ENCODE measurements at places on chromosomes 16 and 17.

DNA sequence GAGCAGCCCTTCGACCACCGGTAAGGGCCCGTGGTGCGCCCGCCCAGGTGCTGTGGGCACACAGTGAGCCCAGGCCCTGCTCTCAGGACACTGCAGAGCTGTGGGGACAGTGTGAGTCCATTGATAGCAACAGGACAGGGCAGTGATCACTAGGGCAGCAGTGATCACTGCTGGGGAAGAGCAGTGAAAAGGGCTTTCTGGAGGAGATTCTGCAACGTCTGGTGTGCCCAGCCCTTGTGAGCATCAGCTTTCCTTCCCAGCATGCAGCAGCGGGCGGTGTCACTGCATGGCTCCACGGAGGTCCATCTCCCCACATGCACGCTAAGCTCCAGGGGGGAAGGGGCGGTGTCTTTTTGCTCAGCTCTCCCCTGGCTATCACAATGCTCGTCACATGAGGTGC, 32.1 kb downstream of the MAP1LC3B start:
- DNase-seq = no peak

DNA sequence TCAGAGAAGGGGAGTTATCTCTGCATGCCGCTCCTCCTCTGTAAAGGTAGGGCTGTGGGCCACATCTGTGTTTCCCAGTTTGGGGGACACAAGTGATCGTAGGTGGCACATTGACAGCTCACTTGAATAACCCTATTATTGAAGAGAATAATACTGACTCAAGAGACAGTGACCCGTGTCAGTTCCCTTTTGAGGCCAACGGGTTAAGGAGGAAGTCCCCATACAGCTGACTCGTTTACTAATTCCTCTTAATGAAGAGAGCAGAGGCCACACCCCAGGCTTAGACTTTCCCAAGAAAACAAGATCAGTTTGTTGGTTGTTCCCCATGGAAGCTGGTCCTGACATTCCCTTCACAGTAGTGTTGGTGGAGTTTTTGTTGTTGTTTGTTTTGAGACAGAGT, 33.0 kb downstream of the IL4R start:
- DNase-seq = no peak

DNA sequence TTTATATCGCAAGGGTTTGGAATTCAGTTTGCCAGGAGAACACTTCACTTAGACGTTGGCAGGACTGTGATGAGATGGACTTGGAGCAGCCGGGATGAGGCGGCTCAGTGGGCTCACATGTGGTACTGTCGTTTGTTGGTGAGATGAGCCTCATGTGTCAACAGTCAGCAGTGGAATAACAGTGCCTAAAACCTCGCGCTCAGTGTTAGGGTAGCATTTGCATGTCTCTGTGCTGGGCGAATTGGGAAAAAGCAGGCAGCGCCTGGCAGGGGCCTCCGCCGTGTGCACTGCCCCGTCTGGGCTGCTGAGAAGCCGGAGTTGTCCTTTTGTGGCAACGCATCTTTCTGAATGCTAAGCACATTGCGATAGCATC, 49.7 kb downstream of the CRISPLD2 start:
- DNase-seq = no peak

- no peak for DNase-seq
Measured at GRCh38 chr17:3511852-3512504, 36.2 kb downstream of the ASPA start.

- DNase-seq = no peak
Measured at GRCh38 chr17:5138616-5139457, 23.0 kb downstream of the USP6 start.

- no peak for DNase-seq
Measured at GRCh38 chr16:72995151-72995881, 52.6 kb downstream of the ZFHX3 start.

GRCh38 chr16:9965079-9965478, 217.1 kb downstream of the GRIN2A start:
- no peak for DNase-seq

- DNase-seq = no peak
Measured at GRCh38 chr17:76992891-76993290, 124.7 kb downstream of the MGAT5B start.

- no peak for DNase-seq
Measured at GRCh38 chr17:7330638-7331015, 1.5 kb upstream of the NEURL4 start.

DNA sequence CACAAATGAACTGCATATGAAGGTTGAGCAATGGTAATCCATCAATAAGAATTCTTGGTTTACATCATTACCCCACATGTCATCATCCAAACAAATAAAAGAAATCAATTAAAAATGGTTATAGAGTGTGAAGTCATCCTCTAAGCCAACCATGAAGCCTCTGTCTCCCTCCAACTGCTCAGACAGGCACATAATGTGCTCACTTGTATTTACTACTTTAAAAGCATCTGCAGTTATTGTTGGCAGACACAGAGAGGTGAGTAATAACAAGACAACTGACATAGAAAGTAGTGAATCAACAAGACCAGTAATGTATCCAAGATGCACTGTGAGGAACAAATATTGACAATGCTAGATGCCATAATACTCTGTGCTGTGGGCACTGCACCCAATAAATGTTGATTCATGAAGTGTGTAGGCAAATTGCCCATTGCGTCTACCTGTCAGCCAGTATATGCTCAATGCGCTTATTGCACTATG, 20.0 kb downstream of the ADAMTS18 start:
- DNase-seq = no peak

DNA sequence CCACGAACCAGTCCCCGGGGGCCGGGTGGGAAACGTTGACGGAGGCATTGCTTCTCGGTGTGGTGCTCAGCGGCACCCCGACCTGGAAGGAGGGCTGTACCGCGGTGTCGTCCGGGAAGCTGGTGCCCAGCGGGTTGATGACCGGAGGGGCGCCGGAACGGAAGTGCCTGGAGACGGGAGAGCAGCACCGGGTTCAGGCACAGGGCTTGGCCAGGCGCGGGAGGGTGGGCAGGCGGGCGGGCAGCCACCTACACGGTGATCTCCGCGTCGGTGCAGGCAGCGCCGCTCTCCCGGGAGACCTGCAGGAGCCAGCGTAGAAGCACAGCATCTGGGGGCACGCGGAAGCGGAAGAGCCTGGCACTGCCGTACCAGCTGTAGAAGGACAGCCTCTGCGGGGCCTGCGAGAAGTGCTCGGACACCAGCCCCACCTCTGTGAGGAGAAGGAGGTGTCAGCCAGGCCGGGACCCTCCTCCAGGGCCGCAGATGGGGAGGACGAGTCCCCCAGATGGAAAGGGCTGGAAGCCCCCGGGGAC, 4.3 kb downstream of the PGAP6 start:
- DNase-seq = no peak

DNA sequence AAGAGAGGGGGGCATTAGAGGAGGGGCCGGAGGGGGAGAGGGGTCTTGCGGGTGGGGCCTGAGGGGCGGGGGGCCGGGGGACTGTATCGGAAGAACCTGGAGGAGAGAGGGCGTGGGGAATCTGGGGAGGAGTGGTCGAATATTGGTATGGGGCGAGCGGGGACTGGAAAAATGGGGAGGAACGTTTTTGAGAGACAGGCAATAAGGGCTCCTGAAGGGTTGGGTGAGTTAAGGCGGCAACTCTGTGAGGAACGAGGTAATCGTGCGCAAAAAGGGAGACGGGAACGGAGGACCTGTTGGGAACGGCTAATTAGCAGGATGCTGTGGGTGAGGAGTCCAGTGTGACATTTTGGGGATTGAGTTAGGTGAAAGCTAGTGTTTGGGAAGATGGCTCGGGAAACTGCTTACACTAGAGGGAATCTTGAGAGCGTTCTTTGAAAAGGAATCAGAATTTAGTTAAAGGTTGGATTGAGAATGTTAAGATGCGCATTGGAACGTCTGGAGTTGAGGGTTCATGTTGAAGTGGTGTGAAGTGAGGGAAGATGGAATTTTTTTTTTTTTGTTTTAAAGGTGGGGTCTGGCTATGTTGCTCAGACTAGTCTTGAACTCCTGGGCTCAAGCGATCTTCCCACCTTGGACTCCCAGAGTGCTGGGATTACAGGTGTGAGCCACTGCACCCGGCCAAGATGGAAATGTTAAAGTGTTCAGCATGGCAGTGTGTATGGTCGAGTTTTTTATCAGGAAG, 662 bp downstream of the WIPF2 start:
- DNase-seq = peak; percentile 16

DNA sequence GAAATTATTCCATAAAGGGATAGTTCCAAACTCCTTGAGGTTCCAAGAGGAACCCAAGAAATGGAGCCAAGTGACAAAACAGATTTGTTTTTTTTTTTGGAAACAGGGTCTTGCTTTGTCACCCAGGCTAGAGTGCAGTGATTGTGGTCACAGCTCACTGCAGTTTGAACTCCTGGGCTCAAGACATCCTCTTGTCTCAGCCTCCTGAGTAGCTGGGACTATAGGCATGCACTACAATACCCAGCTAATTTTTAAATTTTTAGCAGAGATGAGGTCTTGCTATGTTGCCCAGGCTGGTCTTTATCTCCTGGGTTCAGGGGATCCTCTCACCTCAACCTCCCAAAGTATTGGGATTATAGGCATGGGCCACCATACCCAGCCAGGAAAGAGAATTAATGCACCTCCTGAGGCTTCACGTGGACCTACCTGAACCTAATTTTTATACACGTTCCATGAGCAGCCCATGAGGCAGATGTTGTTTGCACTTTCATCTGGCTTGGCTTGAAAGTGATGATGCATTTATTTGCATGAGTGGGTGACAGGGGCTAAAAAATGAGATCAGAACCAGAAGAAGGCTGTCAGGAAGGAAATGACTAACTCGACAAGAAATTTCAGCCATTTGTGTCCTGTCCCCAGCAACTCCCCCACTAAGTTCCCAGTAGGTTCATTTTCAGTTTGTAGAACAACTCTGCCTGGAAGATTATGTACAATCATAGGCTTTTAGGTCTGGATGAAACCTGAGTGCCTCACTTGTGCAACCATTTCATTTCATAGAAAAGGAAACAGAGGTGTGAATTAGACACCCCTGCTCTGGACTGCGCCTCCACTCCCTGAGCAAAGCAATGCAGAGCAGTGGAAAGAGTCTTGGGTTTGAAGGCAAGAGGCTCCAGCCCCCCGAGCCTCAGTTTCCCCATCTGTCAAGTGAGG, 10.3 kb upstream of the IRF8 start:
- DNase-seq = no peak

- no peak for DNase-seq
Measured at GRCh38 chr16:4874666-4875065, 27.4 kb downstream of the UBN1 start.

- no peak for DNase-seq
Measured at GRCh38 chr17:13544292-13544691, 57.4 kb downstream of the HS3ST3A1 start.

GRCh38 chr17:2212400-2212981, 91.1 kb downstream of the SMG6 start:
- no peak for DNase-seq

- DNase-seq = no peak
Measured at GRCh38 chr17:4607261-4607741, 23.0 kb downstream of the SMTNL2 start.

DNA sequence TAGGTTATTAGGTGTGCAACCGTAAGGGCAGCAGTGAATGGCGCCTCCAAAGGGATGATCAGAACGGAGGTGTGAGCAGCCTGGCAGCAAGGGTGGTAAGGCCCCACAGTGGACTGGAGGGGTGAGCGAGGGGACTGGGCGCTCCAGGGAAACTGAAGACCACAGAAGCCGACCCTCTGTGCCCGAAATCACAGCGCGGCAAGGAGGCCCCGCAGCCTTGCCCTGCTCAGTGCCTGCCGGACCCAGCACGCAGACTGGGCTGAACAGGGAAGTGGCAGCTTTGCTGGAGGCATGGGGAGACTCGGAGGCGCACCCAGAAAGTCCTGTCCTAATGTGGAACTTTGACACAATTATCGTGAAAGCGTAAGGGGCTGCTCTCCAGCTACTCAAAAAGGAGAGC, 38.4 kb downstream of the KLHDC4 start:
- DNase-seq = no peak

- DNase-seq = no peak
Measured at GRCh38 chr16:86524029-86524428, 13.7 kb downstream of the FOXF1 start.

DNA sequence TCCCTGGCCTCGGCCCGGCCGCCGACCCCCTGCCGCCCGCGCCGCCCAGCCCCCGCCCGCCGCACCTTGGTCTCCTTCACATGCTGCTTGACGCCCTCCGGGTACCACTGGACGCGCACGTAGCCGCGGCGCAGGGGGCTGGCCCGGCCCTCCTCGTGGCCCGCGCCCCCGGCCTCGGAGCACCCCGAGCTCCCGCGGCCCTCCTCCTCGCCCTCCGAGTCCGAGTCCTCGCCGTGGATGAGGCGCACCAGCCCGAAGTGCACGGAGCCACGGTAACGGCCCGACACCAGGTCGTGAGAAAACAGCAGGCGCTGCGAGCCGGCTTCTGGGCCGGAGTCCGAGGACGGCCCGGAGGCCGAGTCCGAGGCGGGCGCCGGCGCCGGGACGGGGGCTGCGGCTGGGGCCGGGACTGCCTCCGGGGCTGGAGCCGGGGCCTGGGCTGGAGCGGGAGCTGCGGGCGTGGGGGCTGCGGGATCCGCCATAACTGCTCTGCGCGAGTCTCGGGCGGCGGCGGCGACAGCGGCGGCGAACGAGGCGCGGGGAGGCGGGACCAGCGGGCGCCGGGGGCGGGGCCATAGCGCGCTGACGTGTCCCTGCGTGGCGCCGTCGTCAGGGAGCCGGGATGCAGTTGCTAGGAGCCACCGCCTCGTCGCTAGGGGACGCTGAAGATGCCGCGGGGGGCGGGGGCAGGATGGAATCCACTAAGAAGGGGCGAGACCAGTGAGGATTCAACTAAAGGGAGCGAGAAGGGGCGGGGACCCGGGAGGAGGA, at the start of gene UBE2O:
TSS of gene UBE2O (minus strand) at position 493 of the 771 bp plus-strand sequence. CDS start at position 482, 11 bp downstream.
- DNase-seq = peak; percentile 88

DNA sequence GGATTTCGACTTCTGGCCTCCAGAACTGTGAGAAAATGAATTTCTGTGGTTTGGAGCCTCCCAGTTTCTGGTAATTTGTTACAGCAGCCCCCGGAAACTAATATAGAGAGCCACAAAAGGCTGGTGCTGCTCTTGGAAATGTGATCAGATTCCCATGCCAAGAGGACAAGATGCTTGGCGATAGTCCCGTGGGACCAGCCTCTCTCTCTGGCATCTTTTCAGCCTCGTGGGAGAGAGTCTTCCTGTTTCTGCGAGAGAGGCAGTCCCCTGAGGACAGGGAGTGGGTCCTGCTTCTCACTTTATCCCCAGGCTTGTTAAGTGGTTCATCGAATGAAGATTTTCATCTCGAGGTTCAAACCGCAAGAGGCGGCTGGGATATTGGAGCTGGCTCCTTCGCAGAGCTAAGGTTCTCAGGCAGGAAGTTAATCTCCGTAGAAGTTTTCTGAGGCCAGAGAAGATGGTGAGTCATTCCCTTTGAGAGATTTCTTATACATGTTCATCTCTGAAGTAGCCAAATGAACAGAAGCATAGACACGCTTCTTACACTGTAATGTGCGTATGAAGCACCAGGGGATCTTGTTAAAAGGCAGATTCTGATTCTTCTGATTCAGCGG, 211.6 kb upstream of the SDK2 start:
- DNase-seq = no peak

Data from NCI-H1048 (cell line).